Liver (tissue), 10 donors: ENCODE measurements at places on chromosomes 16 and 17. TPM values are rescaled to one million over a fixed set of nuclear protein-coding genes. Genes with fewer than 3 reads are reported as not detected.

TMC7 gene
- 0.08 TPM for total RNA-seq

EFCAB13 gene
- 2.6 TPM for total RNA-seq

GRCh38 chr17:6554342-6554741, 2.0 kb downstream of the PITPNM3 start:
- DNase-seq: no peak

DNA sequence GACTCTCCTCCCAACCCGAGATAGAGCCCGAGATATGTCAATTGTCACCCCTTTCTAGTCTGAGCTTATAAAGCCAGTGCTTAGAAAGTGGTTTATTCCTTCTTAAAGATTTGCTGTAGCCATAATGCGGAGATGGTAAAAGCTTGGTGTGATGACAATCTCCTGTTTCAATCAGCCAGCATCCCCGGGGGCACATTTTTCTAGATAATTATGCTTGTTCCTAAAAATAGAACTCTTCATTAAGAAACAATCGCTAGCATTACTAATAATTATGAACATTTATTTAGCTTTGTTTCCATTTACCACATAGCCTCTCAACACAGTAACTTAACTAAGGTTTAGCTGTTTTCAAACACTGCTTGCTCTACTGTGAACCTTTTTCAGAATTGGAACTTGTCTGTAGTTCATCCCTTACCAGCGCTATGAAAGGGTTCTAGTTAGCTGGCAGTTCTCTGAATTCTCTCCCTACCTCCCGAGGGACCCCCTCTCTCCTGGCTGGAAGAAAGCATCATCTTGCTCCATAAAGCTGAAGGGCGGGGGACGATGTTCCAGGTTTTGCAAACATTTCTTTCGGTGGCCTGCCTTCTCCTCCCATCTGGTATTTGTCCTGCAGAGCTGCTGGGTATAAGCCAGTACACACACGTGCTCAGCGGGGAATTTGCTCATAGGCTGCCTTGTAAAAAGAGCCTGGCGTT, 922 bp upstream of the MRPL58 start:
- no peak for DNase-seq

- no peak for DNase-seq
These were observed 580 bp downstream of the RANGRF start for GRCh38 chr17:8289103-8289397.

GRCh38 chr17:76578376-76578775, 7.3 kb downstream of the ST6GALNAC2 start:
- no peak for DNase-seq

- no peak for DNase-seq
These were observed 154.4 kb downstream of the ABCA8 start for GRCh38 chr17:68800751-68801150.

DNA sequence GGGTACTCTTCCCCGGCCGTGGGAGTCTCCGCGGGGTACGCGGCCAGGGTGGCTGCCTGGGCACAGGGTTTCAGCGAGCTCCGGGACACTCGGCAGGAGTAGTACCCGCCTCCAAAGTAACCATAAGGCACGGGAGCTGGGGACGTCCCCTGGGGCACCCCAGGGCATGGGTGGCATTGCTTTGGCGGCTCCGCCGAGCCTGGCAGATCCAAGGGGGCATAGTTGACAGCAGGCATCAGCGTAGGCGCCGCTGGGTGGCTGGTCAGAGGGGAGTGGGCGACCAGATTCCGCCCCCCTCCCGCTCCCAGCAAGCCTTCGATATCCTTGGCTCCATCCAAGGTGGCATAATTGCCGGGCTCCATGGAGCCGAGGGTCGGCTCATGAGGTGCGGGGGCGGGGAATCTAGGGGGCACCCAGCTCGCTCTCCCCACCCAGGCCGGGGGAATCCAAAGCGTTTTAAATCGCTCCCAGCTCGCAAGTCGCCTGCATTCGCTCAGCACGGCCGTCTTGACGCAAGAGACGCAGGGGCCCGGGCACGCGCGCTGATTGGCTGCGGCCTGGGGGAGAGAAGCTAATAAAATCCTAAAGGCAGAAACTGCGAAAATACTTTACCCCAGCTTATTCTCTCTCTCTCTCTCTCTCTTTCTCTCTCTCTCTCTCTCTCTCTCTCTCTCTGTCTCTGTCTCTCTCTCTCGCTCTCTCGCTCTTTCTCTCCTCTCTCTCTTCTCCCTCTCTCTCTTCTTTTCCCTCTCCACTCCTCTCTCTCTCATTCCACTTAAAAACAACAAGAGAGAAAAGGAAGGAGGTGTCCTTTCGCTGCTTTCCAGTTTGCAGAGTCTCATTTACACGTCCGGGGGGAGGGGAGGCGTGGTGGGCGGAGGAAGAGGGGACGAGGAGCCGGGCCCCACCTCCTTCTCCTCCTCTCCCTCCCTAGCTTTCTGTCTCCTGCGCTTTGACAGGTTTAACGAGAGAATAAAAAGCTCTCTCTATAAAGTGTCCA, at the start of gene HOXB13:
Gene HOXB13, minus strand, starts transcription at position 519 of the 1,000 bp plus-strand sequence. Its CDS starts 157 bp downstream, at position 362.
- DNase-seq: no peak

GRCh38 chr16:49499414-49499785, 125.8 kb downstream of the C16orf78 start:
- no peak for DNase-seq

DNA sequence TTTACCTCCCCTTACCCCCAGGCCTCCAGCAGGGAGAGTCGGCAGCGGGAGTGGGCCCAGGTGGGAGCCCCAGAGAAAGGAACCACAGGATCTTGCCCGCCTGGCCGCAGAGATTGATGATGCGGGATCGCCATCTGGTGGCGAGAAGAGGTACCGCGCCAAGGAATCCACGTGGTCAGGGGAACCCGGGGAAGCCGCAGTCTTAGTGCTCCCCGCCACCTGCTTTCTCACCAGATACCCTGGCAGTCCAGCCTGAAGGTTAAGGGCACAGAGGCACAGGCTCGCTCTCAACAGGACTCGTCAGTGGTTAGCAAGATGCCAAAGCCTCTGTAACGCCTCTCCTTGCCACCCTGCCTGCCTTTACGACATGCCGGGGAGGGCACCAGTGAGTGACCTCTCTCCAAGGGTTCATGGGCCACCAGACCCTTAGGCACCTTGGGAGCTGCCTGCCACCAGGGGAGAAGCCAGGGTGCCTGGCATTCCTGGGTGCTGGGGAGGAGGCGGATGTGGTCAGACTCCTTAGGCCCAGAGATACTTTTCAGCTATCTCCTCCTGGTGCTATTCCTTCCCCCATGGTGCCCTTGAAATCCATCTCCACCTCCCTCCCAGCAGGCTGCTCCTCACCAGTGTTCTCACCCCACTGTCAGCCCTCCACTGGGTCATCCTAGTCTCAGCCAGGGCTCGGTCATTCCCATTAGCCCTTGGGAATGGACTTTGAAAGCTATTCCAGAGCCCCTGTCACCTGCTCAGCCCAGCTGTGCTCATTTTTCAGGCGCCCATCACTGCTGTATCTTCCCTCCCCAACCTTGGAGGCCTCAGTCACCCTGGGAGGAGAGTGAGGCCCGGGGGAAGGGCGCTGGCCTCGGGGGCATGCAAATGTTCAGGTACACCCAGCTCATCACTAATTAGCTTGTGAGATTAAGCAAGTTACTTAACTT, 5.5 kb upstream of the RHBDF2 start:
- DNase-seq: peak; percentile 91
